Islet precursor cell (in vitro differentiated cells): ENCODE measurements at places on chromosomes 2 and 18.

GRCh38 chr2:144279165-144279564 is 240.8 kb downstream of the ZEB2 start:
- DNase-seq = no peak

GRCh38 chr18:76913583-76913982 is 91.2 kb downstream of the ZNF236 start:
- no peak for DNase-seq

- no peak for DNase-seq
These were observed 159.9 kb upstream of the DTNA start for GRCh38 chr18:34550156-34550555.

DNA sequence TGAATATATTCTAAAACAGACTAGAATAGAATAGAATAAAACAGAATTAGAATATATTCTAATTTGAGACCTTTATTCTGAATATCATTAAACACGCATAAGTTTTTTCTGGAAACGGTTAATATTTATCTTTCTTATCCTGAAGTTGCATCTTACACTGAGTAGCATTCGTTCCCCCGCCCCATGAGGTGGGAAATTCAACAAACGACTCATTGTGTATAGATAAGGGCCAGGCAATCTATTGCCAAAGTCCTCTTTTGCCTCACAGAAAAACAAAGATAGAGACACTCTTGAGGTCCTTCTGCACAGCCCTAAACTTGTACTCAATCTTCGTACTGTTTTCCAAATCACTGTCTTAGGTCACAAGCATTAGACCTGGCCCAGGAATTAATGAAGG is 98.1 kb downstream of the COL6A3 start:
- DNase-seq = peak; percentile 47

GRCh38 chr2:218555527-218555926 is 12.6 kb downstream of the USP37 start:
- no peak for DNase-seq

GRCh38 chr2:85318222-85319074 is 9.3 kb downstream of the TGOLN2 start:
- no peak for DNase-seq

- peak; percentile 59 for DNase-seq
These were observed 98.0 kb downstream of the DYM start for GRCh38 chr18:49362431-49362830.

- DNase-seq = no peak
These were observed 64.9 kb downstream of the ZCCHC2 start for GRCh38 chr18:62587689-62588088.

DNA sequence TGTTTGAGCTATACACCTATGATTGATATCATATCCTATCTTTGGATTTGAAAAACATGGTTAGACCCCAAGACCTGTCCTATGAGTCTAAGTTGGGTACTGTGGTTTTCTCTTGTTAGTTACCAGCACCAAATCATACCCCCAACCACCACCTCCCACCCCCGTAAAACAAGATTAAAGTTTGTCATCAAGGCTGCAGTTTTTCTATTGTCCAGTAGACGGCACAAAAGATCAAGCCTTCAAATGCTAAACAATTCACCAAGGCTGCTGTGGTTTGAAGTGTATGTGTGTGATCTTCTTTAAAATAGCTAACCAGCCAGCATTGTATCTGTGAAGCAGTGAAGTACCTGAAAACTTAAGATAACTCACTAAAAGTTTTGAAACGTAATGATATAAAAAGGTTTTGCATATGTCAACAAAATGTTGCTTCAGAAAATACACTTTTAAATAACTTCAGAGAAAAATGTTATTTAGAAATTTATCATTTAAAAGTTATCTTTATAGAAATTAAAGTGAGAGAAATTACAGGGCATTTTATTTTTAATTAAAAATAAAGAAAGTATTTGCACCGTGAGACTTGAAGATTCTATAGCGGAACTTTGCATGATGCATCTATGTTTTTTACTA is 5.8 kb upstream of the MEIS1 start:
- no peak for DNase-seq

- no peak for DNase-seq
These were observed 437.4 kb upstream of the CDH19 start for GRCh38 chr18:67041334-67041733.

DNA sequence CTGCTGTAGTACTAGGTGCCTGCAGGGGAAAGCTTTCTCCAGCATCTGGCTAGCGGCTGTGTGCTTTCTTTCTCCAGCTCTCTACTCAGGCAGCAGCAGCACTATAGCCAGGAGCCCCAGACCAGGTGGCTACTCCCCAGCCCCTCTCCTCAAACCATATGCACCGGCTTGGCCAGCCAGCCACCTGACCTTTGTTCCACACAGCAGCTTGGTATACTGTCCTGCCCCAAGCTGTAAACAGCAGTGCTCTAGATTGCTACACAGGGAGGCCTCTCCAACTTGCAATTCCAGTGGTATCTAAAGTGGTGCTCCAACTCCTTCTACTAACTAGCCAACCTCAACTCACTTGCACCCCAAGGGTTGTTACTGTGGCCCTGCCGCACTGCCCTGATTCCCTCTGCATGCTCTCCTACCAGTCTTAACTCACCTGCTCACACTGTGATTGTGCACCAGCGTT is 19.6 kb downstream of the LDAH start:
- DNase-seq = peak; percentile 57

- no peak for DNase-seq
These were observed 45.7 kb upstream of the TCF7L1 start for GRCh38 chr2:85087541-85087940.
